Inflammatory macrophage treated with lipopolysaccharide for 1 hour (primary cell): ENCODE measurements at places on chromosomes 4 and X.

DNA sequence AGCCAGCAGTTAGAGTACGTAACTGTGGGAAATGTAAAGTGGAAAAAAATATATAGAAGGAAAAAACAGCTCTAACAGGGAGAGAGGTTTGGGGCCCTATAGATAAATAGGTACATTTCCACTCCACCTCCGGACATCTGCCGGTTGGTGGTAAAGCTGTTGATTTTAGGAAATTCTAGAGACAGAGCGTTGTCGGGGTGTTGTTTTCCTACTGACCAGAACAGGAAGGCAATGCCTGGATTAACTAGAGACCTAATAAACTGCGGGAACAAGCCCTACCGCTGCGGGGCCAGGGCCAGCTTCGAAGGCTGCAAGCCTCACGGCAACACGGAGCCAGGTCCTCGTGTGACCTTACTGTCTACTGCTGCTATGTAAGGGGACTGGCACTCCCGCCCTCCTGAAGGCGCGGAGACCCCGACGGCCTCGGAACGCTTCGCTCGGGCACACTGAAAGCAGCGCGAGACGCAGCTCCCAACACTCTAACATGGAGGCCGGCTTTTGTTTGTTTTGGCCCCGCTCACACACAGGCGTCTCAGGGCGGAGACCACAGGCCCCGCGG is 702 bp upstream of the CDKN2AIP start:
- DNase-seq: peak; percentile 42

GRCh38 chr4:35516102-35516501 is 728.2 kb downstream of the ARAP2 start:
- DNase-seq: no peak

- no peak for DNase-seq
Observed at GRCh38 chr4:144288011-144288903, 147.7 kb upstream of the GYPA start.

DNA sequence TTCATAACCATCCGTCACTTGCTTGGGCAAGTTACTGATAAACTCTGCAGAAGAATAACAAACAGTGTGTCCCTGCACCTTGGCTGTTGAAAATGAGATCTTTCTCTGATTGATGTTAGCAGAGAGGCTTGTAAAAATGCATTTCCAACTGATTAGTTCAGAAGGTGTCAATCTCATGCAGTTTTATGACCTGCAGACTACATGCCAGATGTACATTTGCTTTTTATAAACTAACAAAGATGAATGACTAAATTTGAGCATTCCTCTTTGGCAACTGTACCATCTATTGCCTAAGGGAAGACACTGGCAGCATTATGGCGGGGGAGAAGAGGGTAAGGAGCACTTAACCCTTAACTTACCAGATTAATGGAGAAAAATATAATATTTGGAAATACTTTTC is 192.8 kb downstream of the DCTD start:
- DNase-seq: no peak

DNA sequence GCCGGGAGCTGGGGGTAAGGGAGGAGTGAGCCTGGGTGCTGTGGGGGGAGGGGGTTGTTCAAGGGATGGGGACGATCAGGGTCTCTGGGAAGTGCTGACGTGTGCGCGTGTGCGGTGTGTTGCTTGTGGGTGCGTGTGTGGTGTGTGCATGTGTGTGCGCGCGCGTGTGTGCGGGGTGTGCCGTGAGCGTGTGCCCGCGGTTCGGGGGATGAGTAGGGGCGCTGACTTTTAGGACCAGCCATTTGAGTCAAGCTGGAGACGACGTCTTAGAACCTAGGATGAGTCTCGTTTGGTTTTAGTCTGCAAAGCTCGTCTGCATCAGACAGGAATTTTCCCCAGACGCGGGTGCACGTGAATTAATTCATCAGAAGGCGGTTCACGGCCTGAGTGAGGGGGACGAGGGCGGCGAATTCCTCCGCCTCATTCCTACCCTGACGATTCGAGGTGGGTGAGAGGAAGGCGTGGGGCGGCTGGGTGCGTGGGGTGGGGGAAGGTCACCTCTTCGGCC is 950 bp upstream of the TMEM271 start:
- DNase-seq: no peak

DNA sequence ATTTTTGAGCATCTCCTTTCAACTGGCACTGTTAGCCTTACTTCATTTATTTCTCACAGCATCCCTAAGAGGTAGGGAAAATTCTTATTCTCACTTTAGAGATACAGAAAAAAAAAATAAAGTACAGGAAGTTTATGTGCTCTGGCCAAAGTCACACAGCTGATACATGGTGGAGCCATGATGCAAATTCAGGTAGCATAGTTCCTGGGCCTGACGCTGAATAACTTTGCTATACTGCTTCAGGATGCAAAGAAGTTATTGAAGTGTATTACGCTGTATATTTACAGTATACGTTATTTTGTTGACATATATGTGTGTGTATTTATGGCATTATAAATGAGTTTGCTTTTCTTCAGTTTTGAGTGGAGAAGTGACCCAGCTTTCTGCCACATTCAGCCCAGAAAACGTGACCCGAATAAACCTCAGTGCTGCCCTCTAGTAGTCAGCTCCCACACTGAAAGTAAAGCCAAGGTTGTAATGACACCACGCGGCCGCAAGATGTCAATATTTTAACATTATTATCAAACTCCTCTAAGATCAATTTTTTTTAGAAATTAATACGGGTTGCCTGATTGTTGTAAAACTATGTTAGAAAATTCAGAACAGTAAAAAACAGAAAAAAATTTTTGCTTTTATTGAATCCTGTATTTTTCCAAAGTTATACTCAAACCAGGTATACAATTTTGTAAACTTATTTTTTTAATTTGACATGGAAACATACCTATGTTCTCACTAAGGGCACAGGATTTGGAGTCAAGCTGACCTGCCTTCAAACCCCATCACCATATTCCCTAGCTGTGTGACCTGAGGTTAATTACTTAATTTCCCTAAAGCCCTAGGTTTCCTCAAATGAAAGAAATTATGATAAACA is 3.8 kb upstream of the GUCY2F start:
- peak; percentile 83 for DNase-seq

- DNase-seq: no peak
Observed at GRCh38 chr4:172124656-172125308, 311.6 kb downstream of the GALNTL6 start.
